ENCODE measurements at places on chromosomes 16 and 17.

GRCh38 chr16:25065899-25066298 lies 45.6 kb upstream of the LCMT1 start:
- DNase-seq, result no peak

GRCh38 chr17:61255647-61256046 lies 144.0 kb upstream of the TBX2 start:
- DNase-seq, result no peak

DNA sequence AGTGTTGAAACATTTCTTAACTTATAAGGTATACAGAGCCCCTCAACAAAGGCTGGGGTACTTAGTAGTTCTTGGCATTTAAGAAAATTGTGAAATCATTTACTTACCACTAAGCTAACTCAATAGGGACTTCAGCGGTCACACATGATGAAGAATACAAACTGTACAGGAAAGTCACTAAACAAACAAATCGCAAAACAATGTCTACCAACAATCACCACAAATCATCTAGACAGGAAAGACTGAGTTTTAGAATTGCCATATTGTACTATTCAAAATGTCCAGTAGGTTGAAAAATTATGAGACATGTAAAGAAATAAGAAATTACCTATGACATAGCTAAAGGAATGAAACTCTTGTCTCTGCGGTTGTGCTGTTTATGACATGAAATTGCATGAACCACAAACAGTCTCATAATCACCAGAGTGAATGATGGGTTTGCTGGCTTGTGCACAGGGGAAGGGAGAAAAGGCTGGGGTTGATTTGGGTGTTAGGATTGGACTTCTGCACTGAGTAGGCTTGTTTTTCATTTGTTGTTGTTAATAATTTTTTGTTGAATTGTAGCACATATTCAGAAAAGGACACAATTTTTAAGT lies 441.1 kb upstream of the MON1B start:
- DNase-seq, result no peak

DNA sequence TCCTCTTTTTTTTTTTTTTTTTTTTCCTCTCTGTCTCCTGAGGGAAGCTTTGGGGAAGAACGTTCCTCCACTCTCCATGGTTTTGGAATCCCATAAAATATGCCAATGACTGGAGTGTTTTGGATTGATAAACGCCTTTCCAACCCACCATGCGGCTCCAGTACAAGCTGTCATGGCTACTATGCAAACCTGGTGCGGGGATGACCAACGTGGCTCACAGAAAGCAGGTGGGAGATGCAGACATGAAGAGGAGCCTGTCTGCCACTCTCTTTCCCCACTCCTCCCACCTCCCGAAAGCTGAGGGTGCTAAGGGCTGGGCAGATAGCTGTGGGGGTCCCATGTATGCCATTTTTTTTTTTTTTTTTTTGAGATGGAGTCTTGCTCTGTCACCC lies 69.9 kb upstream of the SEC14L1 start:
- no peak for DNase-seq

GRCh38 chr17:29962656-29963055 lies 21.2 kb downstream of the EFCAB5 start:
- DNase-seq, result no peak

GRCh38 chr17:40097931-40098845 lies 2.2 kb downstream of the NR1D1 start:
- DNase-seq, result no peak

GRCh38 chr17:81238490-81238814 lies 403 bp downstream of the TEPSIN start:
- no peak for DNase-seq

- no peak for DNase-seq
Measured at GRCh38 chr17:69800870-69801269, 274.2 kb upstream of the KCNJ16 start.

GRCh38 chr17:48617471-48618255 lies 2.6 kb upstream of the HOXB8 start:
- no peak for DNase-seq

- no peak for DNase-seq
Measured at GRCh38 chr17:27549251-27549893, 81.6 kb upstream of the LGALS9 start.

DNA sequence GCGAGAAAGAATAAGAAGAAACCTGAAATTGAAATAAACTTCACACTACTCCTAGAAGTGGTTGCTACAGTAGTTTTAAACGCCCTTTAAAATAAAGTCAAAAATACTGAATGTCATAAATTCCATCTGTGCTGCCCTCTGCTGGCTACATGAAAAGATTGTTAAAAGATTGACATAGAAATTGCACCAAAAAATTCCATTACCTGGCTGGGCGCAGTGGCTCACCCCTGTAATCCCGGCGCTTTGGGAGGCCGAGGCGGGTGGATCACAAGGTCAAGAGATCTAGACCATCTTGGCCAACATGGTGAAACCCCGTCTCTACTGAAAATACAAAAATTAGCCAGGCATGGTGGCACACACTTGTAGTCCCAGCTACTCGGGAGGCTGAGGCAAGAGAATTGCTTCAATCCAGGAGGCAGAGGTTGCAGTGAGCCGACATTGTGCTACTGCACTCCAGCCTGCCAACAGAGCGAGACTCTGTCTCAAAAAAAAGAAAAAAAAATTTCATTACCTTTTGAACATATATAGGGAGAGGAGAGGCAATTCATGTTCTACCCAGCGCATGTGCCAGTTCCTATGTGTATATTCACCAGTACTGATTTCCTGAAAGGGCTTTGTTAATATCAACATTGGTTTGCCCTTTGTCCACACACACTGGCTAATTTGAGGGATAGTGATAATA lies 36.5 kb downstream of the CYTH1 start:
- no peak for DNase-seq

DNA sequence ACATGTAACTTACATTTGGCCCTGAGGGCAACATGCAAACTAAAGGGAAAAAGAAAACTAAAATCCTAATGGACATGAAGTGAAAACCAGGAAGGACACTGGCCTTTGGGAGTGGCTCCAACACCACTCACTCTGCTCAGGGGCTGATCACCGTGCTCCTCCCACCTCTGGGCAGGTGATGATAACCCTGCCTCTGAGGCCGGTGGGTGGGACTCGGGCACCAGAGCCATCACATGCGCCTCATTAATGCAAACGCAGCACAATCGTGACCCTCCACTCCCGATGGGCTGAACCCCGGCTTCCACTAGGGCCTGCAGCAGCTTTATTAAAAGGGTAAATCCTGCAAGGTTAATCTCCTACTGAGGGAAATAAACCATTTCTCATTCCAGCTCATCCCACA lies 4.7 kb downstream of the KLHDC4 start:
- DNase-seq, result no peak

- peak; percentile 69 for DNase-seq
Measured at GRCh38 chr17:36629252-36629847, 28.0 kb downstream of the MRM1 start.

GRCh38 chr17:10772425-10773380 lies 31.2 kb downstream of the TMEM238L start:
- DNase-seq, result no peak

- no peak for DNase-seq
Measured at GRCh38 chr17:68981288-68981687, 26.1 kb upstream of the ABCA8 start.

DNA sequence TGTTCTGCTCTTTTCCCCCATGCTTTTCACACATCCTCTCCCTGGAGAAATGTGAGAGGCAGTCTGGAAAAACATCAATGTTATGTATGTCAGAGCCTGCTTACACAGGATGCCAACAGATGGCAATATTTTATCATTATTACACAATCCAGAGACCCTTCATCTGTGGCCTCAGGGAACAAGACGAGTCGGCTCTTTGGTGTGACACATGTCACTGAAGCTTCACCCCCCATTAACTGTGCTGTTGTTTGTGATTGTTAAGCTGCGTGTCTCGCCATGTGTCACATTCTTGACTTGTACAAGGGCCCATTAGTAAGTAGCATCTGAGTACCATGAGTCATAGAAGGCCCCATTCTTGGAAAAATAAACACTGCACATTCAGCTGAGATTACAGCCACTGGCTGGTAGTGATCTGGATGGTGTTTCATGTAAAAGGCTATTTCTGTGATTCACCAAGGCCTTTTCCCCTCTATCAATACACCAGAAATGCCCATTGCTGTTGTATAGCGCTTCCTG lies 682.1 kb upstream of the SOX9 start:
- DNase-seq, result no peak

GRCh38 chr16:67934306-67935100 lies 2.1 kb downstream of the PSMB10 start:
- DNase-seq, result no peak

DNA sequence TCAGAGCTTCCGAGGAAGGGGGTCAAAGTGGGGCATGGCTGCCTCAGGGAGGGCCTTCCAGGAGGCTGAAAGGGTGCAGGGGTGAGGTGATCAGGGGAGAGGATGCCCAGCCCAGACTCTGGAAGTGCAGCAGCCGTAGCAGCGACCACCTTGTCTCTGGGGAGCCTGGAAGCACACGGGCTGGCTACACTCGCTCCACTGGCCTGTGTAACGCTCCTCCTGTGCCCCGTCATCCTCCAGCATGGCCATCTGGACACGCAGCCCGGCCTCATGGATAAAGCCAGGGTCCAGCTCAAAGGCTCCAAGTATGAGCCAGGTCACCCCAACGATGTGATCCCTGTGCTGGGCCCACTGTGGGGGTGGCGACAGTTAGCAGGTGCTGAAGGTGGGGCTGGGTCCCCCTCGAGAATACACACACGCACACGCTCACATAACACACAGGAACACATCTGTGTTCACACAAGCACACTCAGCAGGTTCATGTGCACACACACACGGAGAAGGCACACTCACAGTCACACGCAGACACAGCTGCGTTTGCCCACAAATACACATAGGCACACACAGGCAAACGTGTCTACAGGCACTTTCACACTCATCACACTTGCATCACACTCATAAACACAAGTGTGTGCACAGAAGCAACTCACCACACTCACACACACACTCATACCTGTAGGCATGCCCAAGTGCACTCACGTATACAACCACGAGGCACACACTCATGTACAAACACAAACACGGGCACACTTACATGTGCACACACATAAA lies 19.3 kb downstream of the POLR3K start:
- DNase-seq, result no peak

DNA sequence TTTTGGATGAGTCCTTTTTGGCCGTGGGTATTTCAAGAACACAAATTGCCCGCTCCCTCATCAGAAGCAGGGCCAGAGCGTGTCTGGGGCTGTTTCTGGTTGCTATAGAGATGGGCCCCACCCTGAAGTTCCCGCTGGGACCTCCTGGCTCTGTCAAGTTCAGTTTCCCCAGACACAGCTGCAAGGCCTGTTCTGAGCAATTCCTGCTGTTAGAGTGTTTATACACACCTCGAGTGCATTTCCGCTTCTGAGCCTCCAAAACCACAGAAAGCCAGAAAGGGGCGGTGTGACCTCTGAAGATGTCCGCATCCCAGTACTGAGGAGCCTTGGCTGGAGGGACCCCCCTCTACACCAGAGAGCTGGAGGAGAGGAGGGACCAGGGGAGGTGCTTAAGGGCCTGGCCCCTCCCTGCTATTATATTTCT lies 9.3 kb upstream of the WBP2 start:
- no peak for DNase-seq

- no peak for DNase-seq
Measured at GRCh38 chr17:45175759-45176115, 14.1 kb downstream of the HEXIM2 start.

All from stimulated activated CD8-positive, alpha-beta memory T cell treated with anti-CD3 and anti-CD28 coated beads, Interleukin-4, amount 100 ng/mL, for 4 hours (primary cell).